ENCODE measurements at places on chromosomes 1 and 21.

GRCh38 chr1:79325705-79326104, 319.2 kb upstream of the ADGRL4 start:
- no peak for DNase-seq

- no peak for DNase-seq
Observed at GRCh38 chr1:45787905-45788304, 15.5 kb upstream of the MAST2 start.

- DNase-seq: no peak
Observed at GRCh38 chr1:18723701-18724411, 93.2 kb downstream of the PAX7 start.

DNA sequence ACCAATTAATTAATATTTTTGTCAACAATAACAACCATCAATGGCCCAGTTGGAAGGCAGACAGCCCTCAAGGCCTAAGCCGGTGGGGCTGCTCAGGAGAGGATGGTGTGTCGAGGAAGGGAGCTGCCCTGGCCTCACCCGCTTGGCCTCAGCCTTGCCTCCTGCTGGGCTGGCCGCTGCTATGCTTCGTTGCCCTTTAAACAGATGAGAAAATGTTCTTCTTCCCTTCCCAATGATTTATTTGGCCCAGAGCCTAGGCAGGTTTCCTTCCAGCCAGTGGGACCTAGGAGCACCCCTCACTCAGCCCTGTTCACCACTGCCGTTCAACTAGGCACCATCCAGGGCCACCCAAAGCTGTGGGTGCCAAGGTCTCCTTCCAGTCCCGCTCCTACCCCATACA, 3.1 kb upstream of the ADGRB2 start:
- DNase-seq: no peak

GRCh38 chr1:156652131-156652991, 10.4 kb downstream of the BCAN start:
- no peak for DNase-seq

DNA sequence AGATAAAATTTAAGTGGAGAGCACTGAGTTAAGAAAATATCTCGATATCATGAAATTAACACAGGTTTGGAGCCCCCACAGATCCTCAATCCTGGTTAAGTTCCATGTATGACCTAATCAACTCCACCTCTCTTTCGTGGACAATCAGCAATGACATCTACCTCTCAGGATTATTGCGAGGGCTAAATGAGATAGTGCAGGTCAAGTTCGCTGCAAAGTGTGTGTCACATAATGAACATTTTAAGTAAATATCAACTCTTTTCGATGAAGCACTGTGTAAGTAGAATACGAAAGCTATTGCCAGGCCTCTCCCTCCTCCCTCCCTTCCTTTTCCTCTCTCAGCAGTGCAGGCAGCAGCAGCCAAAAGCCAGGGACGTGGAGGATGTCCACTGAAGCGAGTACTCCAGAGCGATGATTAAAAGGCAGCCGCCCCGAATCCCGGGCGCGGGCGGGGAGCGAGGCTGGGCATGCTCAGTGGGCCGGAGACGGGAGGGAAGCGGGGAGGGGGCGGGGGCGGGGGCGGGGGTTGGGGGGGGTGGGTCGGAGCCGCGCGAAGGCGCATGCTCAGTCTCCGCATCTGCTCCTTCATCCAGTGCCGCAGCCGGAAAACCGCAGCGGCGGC, at the start of gene CAMSAP2:
TSS of gene CAMSAP2 (plus strand) at position 567 of the 622 bp plus-strand sequence. CDS start 935 bp downstream, outside the sequence.
- peak; percentile 87 for DNase-seq

GRCh38 chr1:248388426-248388825, 12.9 kb downstream of the OR2T6 start:
- no peak for DNase-seq

GRCh38 chr1:230189341-230189740, 122.3 kb downstream of the GALNT2 start:
- no peak for DNase-seq

DNA sequence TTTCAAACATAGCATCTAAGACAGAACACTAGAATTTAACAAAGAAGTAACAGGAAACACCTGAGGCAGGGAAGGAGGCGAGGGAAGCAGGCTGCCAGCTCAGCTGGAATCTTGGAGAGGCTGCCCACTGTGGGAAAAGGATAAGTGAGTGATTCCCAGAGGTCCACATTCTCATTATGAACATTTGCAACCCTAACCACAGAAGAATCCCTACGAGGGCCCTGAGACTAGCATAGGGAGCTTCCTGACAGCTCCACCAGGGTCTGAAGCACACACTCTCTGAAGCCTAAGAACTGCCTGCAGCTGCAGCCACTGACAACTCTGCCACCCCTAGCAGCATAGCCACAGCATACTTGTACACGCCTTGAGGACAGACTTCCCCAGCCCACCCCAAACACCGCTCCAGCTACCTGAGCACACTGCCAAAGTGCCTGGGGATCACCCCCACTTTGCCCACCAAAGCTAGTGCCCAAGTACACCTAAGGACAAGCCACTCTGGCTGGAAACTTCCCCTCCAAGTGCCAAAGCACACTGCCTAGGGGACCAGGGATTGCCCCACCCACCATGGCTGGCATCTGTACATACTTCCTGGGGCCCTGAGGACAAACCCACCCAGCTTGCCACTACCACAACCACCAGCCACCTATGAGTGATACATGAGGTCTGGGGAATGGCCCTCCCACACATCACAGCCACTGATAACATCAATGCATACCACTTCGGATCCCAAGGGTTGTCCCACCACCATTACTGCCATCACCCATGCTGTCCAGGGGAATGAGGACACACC, 76.6 kb upstream of the GUCA2A start:
- DNase-seq: no peak

DNA sequence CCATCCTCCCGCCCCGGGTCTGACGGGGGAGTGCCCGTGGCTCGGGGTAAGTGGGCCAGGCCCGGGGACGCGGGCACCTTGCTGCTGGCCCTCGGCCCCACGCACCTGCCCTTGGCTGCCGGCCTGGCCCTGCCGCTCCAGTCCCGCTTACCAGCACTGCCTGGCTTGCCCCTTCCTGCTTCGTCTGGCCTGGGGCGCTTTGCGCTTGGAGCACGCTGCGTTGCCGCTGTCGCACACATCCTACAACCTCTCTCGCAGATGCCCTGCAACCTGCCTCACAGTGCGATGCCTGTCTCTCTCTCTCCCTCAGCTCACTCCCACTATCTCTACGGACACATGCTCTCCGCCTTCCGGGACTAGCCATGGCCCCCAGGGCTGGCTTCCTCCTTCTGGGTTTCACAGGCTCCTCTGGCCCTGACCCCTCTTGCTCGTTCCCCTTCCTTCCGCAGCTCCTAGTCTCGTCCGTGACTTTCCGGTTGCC, 9.7 kb downstream of the MYOG start:
- no peak for DNase-seq

GRCh38 chr1:9296850-9297249, 4.2 kb downstream of the SPSB1 start:
- no peak for DNase-seq

- DNase-seq: no peak
Observed at GRCh38 chr1:209403921-209404320, 179.6 kb upstream of the CAMK1G start.

GRCh38 chr1:8711151-8711550, 106.3 kb downstream of the RERE start:
- no peak for DNase-seq

DNA sequence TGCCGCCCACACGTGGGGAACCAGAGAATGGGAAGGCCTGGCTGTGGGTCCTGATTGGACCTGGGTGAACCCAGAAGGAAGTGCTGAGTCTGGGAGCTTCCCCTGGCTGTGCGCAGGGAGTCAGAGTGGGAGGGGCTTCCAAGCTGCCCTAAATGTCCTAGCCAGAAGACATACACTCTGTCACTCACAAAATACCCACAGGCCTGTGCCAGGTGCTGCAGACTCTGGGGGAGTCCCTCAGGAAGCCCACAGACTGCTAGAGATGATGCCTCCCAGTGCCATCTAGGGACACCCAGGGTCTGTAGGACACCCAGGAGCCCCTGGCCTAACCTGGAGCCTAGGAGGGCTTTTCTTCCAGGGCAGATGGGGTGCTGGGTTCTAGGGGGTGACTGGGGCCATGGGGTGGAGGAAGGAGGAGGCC, 33.7 kb upstream of the LRP8 start:
- no peak for DNase-seq

GRCh38 chr1:232776526-232777106, 28.6 kb upstream of the MAP10 start:
- DNase-seq: no peak

DNA sequence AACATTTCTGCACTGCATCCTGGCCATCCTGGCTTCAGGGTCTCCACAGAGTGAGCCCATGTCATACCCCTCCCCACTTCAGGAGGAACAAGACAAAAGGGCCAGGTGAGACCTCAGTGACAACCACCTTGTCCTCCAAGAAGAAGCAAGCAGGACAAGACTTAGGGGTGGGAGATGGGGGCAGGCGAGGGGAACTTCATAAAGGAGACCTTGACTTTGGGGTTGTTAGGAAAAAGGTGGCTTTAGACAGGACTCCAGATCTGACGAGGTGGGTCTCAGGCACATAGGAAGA, 24.0 kb upstream of the SLAMF9 start:
- DNase-seq: no peak

GRCh38 chr1:30089024-30089430, 634.4 kb downstream of the MATN1 start:
- DNase-seq: no peak

DNA sequence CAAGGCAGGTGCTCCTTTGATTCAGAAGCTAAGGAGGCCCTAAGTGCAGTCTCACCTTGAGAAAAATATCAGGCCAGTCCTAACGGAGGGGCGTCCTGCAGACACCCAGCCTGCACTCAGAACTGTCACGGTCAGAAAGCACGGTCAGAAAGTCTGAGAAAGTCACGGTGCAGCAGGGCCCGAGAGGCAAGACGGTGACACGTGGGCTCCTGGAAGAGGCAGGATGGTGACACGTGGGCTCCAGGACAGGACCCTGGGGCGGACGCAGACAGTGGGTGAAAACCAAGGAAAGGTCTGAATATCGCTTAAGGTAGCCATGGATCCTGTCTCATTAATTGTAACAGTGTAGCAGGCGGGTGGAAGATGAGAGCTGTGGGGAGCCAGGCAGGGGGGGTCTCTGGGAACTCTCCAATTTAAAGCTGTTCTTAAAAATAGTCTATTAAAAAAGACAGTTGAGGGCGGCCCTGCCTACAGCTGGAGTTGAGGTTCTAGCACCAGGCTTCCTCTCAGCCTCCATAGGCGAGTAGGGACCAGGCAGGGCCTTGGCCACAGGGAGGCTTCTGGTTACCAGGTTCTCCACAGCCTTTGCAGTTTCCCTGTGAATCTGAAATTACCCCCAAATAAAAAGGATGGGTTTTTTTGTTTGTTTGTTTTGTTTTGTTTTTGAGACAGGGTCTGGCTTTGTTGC, 65.2 kb downstream of the FAAP20 start:
- no peak for DNase-seq

DNA sequence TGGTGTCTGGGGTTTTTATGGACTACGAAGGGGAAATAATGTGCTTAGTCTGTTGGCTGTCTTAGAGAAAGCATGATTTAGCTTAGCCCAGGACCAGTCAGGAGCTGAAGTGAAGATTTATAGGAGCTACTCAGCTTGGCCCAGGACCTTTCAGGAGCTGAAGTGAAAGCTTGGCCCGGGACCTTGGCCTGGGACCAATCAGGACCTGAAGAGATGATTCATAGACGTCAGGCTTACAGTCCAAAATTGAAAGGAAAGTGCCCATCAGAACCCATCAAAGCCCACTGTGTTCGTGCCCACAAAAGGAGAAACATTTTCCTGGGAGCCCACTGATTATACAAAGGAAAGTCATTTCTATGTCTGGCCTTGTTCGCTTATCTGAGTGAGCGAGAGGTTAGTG, 35.6 kb downstream of the MSTO1 start:
- DNase-seq: no peak

DNA sequence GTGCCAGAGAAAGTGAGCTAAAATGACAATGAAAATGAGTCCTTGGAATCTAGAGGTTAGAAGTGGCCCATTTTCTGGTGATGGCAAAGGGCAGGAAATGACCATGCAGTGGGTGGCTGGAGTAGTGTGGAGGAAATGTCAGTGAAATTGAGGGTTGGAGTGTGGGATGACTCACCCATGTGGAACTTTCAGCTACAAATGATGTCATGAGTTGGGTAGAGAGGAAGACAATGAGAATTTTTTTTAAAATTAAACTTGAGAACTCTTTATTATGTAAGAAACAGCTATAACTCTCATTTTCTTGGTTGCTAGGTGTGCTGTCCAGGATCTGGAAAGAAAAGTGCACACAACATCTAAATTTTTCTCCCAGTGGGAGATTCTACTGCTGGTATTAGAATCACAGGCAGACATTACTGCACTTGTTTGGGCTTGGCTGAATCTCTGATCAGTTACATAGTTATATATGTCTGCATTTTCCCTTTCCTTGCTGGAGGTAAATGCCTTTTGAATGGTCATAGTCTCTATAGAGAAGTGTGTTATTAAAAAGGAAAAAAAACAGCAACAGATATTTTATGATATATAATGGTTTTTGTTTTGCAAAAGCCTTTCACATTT, 56.8 kb upstream of the GNG12 start:
- DNase-seq: no peak

GRCh38 chr1:237041795-237042525, at the start of gene RYR2:
Gene RYR2, plus strand, starts transcription at chr1:237042184. Its CDS starts 338 bp downstream, at chr1:237042522.
- DNase-seq: no peak

- no peak for DNase-seq
Observed at GRCh38 chr1:230215031-230215430, 148.0 kb downstream of the GALNT2 start.

DNA sequence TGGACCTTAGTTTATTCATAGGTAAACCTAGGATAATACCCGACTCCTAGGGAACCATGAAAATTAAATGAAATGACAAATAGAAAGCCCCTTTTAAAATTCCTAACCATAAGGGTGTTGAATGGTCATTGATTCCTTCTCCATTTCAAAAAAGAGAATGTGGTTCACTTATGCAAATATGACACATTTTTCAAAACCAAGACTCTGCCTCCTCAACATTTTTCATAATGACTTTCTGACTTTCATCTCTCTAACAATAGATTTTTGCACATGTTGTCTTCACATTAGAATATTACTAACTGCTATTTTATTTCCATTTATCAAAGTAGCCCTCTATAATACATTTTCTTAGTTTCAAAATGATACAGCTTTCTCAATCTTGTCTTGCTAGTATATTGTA, 169.1 kb downstream of the NTNG1 start:
- no peak for DNase-seq

- no peak for DNase-seq
Observed at GRCh38 chr1:163535807-163536206, 214.1 kb downstream of the NUF2 start.
